ENCODE measurements at places on chromosomes 11 and 22.
A peak's percentile ranks its signal among the peaks of the same experiment; 100 is the strongest.

- no peak for DNase-seq
These were observed 92.4 kb downstream of the JRKL start for GRCh38 chr11:96482193-96482592.

DNA sequence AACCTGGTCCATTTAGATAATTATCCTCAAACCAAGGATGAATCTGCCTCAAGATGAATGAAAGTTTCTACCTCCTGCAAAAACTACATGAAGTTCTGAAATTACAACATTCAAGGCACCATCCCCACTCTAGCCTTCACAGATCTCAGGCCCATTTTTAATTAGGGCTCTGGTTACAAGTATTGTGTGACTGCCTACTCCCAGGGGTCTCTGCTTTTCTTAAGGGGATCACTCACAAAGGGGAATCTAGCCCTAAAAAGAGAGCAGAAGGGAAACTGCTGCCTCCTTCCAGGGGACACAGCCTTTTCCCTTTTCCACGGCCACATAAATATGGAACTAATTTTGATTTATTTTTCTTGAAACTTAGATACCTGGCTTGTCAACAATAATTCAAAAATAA is 17.4 kb upstream of the TMEM135 start:
- DNase-seq: no peak

- DNase-seq: no peak
These were observed 9.4 kb downstream of the PIM3 start for GRCh38 chr22:49969751-49970527.

GRCh38 chr11:80204021-80204420 is 763.2 kb upstream of the TENM4 start:
- no peak for DNase-seq

DNA sequence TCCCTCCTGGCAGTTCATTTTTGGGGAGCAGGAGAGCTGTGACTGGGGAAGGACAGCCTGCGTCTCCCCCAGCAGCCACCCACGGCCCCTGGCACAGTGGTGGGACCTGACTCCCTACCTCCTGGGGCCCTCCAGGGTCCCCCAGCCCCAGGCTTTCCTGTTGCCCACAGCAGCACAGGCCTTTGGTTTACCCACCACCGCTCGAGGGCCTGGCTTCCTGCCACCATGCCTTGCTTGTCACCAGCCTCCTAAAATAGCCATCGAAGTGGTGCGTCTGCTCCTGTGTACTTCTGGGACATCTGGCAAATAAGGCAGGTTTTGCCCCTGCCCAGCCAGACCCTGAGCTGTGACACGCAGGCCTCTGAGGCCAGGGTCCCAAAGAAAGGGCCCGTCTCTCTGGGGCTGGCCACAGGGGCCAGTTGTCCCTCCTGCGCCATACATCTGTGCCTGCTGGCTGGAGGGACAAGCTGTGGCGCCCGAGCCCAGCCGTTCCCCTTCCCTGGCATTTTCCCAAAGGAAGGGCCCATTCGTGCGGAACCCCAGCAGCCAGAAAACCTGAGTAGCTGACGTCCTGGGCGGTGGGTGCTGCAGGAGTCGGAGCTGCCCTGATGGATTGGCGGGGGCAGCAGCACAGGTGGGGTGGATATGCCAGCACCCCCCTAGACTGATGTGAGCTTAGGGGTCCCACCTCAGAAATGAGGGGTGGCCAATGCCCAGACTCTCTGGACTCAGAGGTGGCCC is 14.6 kb downstream of the PHLDA2 start:
- no peak for DNase-seq

DNA sequence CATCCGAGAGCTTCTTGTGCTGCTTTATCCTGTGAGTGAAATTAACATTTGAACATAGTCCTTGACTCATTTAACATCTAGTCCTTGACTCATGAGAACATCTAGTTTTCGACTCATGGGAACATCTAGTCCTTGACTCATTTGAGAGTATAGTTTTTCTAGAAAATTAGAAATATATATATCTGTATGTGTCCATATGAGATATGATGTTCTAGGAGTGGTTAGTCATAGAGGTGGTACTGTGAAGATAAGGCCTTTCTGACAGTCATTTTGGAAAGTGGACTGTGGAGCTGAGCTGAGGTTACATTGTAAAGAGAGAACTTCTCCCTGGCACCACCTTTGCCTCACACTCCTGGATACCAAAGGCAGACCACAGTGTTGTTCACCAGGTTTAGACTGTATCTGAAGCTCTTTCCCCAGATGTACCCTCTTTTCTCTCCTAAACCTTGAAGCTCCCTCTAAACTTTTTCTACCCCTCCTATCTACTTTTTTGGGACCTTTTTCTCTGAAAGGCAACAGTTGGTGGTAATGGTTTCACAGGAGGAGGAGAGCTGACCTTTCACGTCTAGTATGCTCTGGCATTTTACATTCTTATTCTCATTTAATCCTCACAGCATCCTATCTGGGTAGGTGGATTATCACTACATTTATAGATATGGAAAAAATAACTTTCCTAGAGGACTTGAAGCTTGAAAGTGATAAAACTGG is 67.2 kb downstream of the PPP2R1B start:
- no peak for DNase-seq

GRCh38 chr11:18332302-18332701 is 9.9 kb downstream of the GTF2H1 start:
- DNase-seq: no peak

- peak; percentile 49 for DNase-seq
These were observed 3.2 kb downstream of the ARHGEF12 start for GRCh38 chr11:120339394-120339890.

DNA sequence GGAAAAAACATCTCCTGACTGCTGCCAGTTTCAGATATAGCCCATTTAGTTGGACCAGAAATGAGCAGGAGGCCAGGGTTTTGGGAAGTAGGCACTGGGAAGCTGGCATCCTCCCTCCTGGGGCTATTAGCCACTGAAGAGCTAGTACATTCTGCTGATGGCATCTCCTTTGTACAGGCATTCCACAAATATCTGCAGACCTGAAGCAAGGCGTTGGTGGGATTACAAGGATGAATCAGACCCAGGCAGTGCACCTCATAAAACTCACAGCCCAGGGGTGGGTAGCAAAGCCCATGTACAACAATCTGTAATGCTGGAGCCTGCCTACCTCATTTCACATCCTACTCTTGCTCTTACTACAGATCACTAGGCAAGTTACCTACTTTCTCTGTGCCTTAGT is 27.5 kb upstream of the POU2AF1 start:
- DNase-seq: no peak

DNA sequence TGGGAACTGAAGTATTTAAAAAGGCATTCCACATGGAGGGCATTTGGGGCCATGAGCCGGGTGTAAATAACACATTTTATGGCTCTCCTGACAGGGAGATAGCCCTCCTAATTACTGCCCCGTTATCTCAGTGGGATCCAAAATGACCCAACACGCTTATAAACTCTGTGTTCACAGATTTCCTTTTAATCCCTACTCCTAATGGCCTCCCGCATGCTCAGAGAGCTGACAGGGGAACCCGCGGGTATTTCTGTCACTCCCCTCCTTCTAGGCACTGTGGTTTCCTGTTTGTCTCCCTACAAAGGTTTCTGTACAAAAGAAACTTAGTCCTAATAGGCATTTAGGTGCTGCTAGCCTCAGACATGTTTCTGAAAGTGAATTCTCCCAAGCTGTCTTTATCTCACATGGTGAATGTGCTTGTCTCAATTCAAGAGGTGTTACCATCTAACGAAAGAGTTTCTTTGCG is 202.8 kb upstream of the SEZ6L start:
- no peak for DNase-seq

GRCh38 chr11:43962383-43963278 is 20.2 kb downstream of the C11orf96 start:
- no peak for DNase-seq

DNA sequence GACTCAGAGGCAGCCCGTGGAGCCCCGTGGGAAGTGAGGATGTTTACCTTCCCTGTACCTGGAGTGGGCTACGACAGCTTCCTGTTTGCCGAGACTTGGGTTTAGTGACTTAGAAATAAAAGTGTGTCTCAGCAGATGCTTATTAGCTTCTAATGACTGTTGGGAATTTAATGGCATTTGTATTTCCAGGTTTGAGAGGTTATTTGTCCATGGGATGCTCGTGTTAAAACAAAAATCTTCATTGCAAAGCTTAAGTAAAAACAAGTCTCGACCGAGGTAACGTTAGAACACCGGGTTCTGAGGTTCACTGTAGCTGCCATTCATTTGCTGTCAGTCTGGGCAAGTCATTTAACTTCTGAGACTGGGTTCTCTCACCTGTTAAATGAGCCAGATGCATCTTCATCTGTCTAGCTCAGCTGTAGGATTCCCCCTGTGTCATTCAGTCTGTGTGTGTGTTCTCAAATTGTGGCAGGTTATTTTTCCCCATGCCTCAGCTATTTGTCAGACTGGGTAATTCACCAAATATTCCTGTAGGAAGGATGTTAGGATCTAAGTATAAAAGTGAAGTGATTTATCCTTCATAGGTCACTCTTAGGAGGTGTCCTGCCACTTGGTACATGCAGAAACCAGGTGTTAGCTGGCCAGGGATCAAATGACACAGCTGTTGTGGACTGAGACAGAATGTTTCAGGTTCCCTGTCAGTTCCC is 791 bp downstream of the EI24 start:
- DNase-seq: peak; percentile 0

DNA sequence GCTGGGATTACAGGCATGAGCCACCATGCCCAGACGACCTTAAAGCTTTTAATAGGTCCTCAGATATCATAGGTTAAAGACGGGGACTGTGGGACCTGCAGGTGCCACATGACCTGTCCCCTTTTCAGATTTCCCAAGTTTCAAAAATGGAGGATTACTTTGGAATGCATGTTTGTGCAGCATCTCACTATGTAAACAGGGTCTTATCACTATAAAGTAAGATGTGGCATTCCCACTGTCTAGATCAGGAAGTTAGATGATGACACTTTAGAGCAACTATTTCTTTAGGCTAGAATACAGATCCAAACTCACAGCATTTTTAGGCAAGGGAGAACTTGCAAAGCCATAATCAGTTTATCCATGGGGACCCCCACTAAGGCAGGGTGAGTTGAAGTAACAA is 92.8 kb downstream of the USP35 start:
- no peak for DNase-seq

DNA sequence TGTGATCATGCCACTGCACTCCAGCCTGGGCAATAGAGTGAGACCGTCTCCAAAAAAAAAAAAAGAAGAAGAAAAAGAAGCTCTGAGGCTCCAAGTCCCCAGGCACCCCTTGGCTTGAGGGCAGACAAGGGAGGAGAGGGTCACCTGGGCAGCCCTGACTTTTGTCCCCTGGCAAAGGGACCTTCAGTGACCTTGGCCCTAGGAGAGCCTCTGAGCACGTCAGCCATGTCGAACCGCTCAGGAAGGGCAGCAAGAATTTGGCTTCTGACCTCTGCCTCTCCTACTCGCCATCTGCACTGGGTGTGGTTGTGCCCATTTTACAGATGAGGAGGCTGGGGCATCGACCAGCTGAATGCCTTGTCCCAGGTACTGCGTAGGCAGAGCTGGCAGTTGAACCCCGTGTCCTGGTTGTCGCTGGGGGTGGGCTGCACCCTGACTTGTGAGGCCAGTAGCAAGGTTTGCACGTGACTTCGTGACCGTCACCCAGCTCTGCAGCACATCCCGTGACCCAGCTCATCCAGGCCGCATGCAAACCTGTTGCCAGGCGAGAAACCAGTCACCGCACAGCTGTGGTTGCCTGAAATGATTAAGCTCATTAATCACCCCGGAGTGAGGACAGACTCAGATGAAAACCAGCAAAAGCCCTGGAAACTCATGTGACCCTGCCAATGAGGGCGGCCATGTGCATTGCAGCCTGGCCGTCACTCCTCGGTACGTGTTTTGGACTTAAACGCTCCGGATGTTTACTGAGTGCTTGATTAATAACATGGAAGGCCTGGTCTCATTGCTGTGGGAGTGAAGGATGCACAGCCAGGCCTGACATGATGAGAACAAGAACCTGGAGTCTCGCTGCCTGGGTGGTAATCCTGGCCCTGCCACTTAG is 47.7 kb upstream of the PPP6R3 start:
- no peak for DNase-seq

DNA sequence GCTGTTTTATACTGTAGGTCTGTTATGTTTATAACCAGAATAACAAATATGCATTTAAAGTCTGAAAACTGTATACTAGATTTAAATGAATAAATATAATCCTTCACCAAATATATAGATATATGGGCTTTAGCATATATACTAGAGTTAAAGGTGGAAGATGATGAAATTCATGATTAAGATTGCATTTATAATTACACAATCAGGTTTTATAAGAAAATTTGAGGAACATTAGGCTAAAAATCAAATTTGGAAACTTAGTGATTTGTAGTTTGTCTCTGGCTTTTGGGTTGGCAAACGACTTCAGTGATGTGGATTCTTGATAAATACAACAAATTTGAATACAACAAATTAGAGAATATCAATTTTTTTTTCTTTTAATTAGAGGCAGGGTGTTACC is 10.0 kb downstream of the BCL2L13 start:
- no peak for DNase-seq

- DNase-seq: no peak
These were observed 8.4 kb downstream of the EMSY start for GRCh38 chr11:76453248-76453647.

- DNase-seq: no peak
These were observed 52.6 kb downstream of the ABTB2 start for GRCh38 chr11:34305193-34305592.

DNA sequence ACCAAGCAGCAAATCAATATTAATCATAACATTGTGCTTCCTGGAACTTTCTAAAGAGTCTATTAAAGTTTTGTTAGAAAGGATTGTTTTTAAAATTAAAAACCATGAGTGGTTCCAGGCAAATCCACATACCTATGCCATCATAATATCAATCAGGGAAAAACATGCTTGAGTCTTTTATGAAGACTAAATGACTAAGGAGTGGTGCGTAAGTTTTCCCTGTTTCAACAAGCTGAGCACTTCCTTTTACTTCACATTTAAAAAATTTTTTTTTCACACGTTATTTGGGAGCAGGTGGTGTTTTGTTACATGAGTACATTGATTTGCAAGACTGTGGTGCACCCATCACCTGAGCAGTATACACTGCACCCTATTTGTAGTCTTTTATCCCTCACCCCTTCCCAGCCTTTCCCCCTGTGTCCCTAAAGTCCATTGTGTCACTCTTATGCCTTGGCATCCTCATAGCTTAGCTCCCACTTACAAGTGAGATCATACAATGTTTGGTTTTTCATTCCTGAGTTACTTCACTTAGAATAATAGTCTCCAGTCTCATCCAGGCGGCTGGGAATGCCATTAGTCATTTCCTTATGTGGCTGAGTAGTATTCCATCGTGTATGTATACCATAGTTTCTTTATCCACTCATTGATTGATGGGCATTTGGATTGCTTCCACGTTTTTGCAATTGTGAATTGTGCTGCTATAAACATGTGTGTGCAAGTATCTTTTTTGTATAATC is 1190.3 kb upstream of the RAG2 start:
- DNase-seq: no peak

GRCh38 chr11:2566223-2567025 is 121.6 kb downstream of the KCNQ1 start:
- no peak for DNase-seq

GRCh38 chr22:23122216-23122957 is 19.4 kb downstream of the RSPH14 start:
- no peak for DNase-seq

- peak; percentile 37 for DNase-seq
These were observed 16.6 kb downstream of the OR8A1 start for GRCh38 chr11:124586238-124586860.

GRCh38 chr11:67289226-67289650 is at the start of gene ANKRD13D:
Gene ANKRD13D, plus strand, starts transcription at chr11:67289303. Its CDS starts 158 bp downstream, at chr11:67289461.
- no peak for DNase-seq

All from SJSA1 (cell line).